Breast epithelium (tissue), 4 donors: ENCODE measurements at places on chromosomes 3 and 15. TPM values are rescaled to one million over a fixed set of nuclear protein-coding genes. Genes with fewer than 3 reads are reported as not detected.

DNA sequence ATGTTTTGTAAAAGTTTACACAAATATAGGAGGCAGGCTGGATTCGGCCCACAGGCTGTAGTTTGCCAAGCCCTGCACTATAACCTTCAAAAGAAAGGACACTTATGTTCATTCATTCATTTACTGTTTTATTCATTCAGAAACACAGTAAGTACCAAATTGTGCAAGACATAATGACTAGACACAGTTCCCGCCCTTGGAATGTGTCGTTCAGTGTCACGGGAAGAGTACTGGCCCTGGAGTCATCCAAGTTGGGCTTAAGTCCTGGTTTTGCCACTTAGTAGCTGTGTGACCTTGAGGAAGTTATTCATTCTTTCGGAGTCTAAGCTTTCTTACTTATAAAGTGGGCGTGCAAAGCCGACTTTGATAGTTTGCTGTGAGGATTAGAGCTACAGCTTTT lies 22.0 kb downstream of the COLQ start:
- DNase-seq: no peak

DNA sequence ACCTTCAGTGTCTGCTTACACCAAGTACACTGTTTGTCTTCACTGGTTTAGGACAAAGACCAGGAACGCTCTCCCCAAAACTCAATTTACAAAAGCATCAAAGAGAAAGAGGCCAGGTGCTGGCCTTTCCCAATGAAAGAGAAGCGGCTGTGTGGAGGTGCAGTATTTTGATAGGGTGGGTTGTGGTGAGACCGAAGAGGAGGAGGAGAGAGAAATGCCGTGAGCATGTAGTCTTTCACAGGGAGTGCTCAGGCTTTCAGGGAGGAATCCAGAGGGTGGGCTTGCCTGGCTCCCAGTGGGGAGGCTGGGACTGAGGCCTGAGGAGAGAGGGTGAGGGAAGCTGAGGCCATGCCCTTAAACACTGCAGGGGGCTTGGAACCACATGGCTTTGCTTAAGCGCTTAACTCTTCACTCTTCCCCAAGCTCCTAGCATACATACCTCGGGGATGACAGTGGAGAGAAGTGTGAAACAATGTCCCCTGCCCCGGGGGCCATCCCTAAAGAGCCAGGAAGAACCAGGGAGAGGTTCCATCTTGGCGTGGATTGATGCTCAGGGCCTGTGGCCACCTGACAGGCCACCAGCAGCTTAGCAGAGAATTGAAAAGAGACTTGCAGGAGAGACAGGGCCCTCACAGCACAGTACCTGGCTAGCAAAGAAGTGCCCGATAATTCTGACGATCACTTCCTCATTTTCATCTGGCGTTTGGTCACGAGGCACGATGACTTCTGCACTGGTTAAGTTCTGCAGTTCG lies 60.5 kb downstream of the SENP2 start:
- DNase-seq: no peak

Gene ADAMTS9
- 50.6 TPM for total RNA-seq

GRCh38 chr3:26712211-26713026 lies 89.8 kb downstream of the LRRC3B start:
- DNase-seq: no peak

Gene TPRG1
- 31.9 TPM for total RNA-seq

Gene TMC3
- total RNA-seq: not detected

Gene TP63
- 0.96 TPM for total RNA-seq

DNA sequence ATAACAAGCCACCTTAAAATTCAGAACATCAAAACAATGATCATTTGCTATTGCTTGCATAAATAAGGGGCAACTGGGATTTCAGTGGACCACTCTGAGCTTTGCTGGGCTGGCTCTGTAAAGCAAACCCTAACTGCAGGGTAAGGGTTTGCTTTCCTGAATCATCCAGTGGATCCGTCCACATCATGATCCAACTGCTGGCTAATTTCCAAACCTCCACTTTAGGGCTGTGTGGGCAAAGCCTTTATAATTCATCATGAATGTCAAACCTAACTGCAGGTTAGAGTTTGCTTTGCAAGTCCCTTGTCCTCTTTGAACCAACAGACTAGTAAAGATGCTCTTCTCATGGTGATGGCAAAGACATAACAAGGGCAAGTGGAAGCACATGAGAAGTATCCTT lies 76.1 kb downstream of the SYNPR start:
- DNase-seq: no peak

DNA sequence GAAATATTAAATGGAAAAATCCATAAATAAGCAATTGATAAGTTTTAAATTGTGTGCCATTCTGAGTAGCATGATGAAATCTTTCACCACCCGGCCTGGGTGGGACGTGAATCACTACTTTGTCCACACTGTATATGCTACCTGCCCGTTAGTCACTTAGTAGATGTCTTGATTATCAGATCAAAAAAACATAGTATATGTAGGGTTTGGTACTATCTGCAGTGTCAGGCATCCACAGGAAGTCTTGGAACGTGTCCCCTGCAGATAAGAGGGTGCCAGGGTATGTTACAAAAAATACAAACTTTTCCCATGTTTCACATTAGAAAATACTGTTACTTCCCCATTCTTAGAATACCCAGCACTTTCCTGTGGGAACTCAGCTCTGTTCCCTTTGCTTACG lies 35.2 kb downstream of the FAM81A start:
- DNase-seq: no peak

- DNase-seq: no peak
Observed at GRCh38 chr3:28012830-28013229, 228.6 kb upstream of the CMC1 start.

Gene TICRR
- total RNA-seq: 0.15 TPM

Gene RPP25
- total RNA-seq: 7.6 TPM

Gene NECTIN3
- 19.7 TPM for total RNA-seq

GRCh38 chr15:40436892-40437751 lies 3.6 kb upstream of the BAHD1 start:
- DNase-seq: no peak

Gene GOLGA6L7
- total RNA-seq: not detected

GRCh38 chr15:32834156-32834555 lies 116.4 kb downstream of the GREM1 start:
- DNase-seq: no peak

Gene STRIT1
- total RNA-seq: not detected

- no peak for DNase-seq
Observed at GRCh38 chr15:44657378-44657777, 6.1 kb downstream of the SPG11 start.

DNA sequence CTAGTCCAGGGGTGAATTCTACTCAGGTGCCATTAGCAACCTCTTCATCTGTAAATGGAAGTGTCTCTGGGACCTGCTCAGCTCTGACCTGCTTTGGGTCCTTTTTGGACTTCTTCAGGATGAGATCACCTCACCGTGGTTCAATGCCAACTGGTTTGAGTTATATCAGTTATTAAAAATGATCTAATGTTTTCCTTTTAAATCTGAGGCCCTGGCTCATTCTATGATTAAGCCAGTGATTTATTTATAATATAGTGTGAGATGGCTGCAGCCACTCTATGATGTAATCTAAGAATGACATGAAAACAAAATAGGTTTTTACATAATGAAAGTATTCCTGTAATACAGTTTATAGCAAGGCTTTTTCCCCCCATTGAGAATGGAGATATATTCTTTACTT lies 79.4 kb downstream of the LPP start:
- DNase-seq: no peak

DNA sequence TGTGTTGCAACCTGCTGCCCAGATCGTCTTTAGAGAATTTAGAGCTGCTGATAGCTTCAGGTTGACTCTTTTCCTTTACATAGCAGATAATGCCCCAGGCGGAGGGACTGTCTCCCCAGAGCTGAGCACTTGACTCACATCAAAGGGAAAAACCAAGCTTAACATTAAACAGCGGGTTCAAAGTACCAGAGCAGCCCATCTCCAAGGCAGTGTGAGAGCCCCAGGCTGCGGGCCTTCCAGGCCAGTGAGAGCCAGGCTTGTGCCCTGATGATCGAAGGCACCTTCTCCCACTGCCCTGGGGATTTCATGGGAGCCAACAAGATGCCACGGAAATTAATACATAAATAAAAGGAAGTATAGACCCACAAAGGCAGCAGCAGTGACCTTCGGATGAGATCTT lies 275.6 kb downstream of the XXYLT1 start:
- no peak for DNase-seq

GRCh38 chr3:72085036-72085435 lies 300.1 kb upstream of the PROK2 start:
- DNase-seq: no peak

Gene SYNPR
- not detected for total RNA-seq

DNA sequence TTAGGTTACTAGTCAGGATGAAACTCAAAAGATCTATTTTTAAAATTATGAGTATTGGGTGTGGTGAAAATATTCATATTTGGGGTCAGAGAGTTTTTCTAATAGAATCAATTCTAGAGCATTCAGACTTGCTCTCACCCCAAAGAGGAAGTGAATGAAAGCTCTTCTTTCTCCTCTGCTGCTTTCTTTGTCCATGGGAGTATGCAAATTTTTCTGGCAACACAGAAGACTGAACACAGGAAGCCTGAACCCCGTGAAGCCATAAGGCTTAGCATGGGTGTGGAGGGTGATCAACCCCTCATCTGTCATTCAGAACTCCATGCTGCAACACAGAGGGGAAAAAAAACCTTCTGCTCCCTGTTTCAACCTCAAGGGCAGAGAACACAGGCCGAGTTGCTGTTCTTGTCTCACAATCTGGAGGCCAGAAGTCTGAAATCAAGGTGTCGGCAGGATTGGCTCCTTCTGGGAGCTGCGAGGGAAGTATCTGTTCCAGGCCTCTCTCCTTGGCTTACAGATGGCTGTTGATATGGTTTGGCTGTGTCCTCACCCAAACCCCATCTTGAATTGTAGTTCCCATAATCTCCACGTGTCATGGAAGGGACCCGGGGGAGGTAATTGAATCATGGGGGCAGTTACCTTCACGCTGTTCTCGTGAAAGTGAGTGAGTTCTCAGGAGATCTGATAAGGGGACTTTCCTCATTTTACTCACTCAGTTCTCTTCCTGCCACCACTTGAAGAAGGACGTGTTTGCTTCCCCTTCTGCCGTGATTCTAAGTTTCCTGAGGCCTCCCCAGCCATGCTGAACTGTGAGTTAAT lies 33.7 kb upstream of the CD47 start:
- no peak for DNase-seq

DNA sequence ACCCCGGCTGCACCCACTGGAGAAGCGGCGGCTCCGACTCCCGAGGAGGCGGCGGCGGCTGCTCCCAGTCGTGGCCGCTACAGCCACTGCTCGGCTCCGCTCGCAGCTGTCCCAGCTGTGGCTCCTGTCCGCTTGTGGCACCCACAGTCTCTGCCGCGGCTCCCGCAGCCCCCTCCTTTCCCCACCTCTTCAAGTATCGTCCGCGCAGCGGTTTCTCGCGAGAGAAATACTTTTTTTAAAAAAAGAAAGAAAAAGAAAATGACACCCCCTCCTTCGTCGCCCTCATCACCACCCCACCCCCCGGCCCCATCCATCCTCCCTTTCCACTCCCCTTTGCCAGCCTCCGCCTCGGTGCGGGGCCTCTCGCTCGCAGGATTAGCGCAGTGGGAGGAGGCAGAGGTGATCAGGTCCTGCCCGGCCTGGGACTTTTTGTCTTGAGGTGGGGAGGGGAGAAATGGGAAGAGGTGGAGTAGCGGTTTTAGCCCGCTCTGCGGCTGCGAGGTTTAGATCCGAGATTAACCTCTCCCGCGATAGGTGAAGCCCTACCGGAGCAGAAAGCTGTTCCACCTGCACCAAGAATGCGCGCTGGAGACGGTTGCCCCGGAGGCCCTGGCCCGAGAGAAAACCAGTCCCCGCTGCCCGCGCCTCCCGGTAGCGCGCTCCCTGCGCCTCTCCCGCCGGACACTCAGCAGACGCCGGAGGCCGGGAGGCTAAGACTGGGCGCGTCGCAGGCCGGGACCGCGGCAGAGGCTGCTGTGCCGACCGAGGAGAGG lies at the start of gene FBN1:
Gene FBN1 (minus strand): TSS at position 152 of the 773 bp plus-strand sequence. CDS start 940 bp downstream, outside the sequence.
- DNase-seq: peak; percentile 32

Gene NR2E3
- total RNA-seq: 1.6 TPM

- DNase-seq: no peak
Observed at GRCh38 chr3:188660415-188660814, 506.5 kb downstream of the LPP start.

Gene PLA1A
- 4.9 TPM for total RNA-seq

DNA sequence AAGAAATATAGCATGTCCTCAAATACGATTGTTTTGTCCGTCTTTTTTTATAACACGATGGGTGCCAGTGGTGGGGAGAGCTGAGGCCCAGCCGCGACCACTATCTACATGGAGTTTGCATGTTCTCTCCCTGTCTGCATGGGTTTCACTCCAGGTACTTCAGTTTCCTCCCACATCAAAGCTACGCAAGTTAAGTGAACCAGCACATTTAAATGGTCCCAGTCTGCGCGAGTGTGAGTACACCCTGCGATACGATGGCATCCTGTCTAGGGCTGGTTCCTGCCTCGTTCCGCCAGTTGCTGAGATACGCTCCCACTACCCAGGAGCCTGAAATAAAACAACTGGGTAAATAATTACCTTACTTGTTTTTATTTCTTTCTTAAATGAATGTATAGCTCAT lies 40.6 kb downstream of the ATP13A3 start:
- DNase-seq: no peak

Gene DUOXA2
- 0.33 TPM for total RNA-seq
